ENCODE measurements at places on chromosomes 4 and X. TPM values are rescaled to one million over a fixed set of nuclear protein-coding genes. Genes with fewer than 3 reads are reported as not detected.

Gene GPR173
- not detected for total RNA-seq

Gene MAGEE1
- 2.0 TPM for total RNA-seq

Gene NOP14
- 64.0 TPM for total RNA-seq

Gene SMIM9
- not detected for total RNA-seq

Gene JAKMIP1
- total RNA-seq: 28.8 TPM

Gene PCDH10
- not detected for total RNA-seq

Gene PRR27
- total RNA-seq: not detected

Measured in T-helper 1 cell treated with Interleukin-12 subunit alpha and Interleukin-12 subunit beta and Interleukin-4 antibody, amounts not matched to agents 30 ng/mL and 1 ng/mL, for 36 hours (primary cell).